AML-193 (cell line): ENCODE measurements at places on chromosomes 7 and 10.

GRCh38 chr7:125136341-125136740 is 206.7 kb upstream of the POT1 start:
- no peak for DNase-seq

GRCh38 chr10:127854769-127855590 is 37.8 kb downstream of the CLRN3 start:
- DNase-seq = no peak

GRCh38 chr7:77444123-77444522 is 28.0 kb upstream of the GSAP start:
- DNase-seq = no peak

GRCh38 chr7:34091321-34091917 is 186.1 kb downstream of the BMPER start:
- DNase-seq = peak; percentile 2

GRCh38 chr7:100369105-100369504 is 4.2 kb upstream of the PILRA start:
- DNase-seq = peak; percentile 98

GRCh38 chr7:74473116-74473515 is 19.4 kb downstream of the GTF2IRD1 start:
- DNase-seq = no peak

GRCh38 chr10:111057006-111057405 is 19.8 kb upstream of the ADRA2A start:
- no peak for DNase-seq

GRCh38 chr7:34333184-34333583 is 324.8 kb upstream of the NPSR1 start:
- no peak for DNase-seq
